NCI-H1436 treated with DMSO at 0.1 percent for 48 hours (cell line): ENCODE measurements at places on chromosomes 11 and 22.
A peak's percentile ranks its signal among the peaks of the same experiment; 100 is the strongest.

DNA sequence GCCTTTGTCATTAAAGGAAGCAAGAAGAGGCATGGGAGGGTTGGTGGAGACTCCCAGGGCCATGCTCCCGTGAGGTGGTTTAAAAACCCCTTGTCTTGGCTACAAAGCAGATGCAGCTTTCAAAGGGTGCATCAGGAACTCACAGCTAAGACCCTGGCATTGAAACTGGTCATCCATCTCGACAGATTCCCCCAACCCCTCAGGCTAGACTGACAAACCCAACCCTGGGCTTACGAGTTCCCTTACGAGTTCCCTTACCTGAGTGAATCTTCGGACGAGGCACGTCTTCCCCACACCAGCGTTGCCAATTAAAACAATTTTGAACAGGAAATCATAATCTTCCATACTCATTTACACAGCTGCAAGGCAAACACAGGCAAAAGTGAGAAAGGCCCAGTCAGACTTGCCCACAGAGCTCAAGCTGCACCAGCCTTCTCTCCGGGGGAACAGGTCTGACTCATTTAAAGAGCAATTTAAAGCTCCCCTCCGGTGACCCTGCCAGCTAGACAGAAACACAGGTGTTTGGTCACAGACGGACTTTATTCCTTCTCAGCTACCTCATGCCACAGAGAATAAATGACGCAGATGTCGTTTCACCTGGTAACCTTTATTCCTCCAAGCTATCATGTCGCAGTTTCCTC is 74.6 kb downstream of the RAB30 start:
- peak; percentile 57 for DNase-seq

DNA sequence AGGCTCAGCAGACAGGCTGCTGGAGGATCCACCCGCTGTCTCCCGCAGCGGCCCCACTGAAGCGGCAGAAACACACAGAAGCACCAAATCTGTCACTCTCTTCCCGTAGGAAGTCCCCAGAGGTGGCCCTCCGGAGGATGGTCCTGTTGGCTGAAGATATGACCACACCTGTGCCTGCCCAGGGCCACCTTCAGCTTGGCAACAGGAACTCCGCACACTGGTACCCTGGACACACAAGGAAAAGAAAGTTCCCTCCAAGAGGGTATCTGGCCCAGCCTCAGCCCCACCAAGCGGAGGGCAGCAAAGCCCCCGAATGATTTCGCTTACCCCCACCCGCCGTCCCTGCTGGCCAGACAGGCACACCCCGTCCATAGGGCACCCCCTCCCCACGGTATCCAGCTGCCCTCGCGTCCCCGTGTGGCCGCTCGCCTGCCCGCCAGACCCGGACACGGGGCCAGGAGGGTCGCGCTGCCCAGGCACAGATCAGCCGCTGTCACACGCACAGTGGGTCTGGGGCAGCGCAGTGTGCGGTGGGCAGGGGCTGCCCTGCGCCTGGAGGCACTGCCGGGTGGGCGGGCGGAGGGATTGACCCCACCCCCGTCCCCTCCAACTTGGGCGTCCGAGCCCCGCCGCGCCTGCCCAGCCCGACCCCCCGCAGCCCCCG is 7.0 kb downstream of the RASSF7 start:
- DNase-seq = no peak

DNA sequence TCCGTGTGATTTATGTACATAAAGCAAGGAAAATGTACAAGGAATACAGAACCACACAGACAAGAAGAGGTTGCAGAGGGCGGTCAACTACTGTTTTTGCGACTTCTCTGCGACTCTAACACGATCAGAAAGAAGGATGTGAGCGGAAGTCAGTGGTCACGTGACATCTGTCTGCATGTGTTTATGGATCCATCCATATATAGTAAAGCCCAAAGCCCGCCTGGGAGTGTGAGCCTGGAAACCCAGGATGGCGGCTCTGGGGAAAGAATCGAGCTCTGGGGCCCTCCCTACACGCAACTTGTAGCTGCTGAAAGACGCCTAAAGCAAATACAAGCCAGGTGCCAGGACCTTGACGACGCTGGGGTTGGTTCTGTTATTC is 8.8 kb downstream of the OSBPL5 start:
- DNase-seq = no peak

GRCh38 chr22:46366801-46367706 is 31.5 kb downstream of the TRMU start:
- no peak for DNase-seq
